ENCODE measurements at places on chromosomes 12 and 14.

- DNase-seq: no peak
Measured at GRCh38 chr12:64323476-64324225, 66.9 kb downstream of the C12orf56 start.

GRCh38 chr14:75979071-75979571 lies 2.7 kb downstream of the TGFB3 start:
- DNase-seq: no peak

- DNase-seq: peak; percentile 38
Measured at GRCh38 chr12:68113644-68114043, 45.9 kb downstream of the IFNG start.

- DNase-seq: no peak
Measured at GRCh38 chr14:90743425-90743824, 72.8 kb downstream of the TTC7B start.

DNA sequence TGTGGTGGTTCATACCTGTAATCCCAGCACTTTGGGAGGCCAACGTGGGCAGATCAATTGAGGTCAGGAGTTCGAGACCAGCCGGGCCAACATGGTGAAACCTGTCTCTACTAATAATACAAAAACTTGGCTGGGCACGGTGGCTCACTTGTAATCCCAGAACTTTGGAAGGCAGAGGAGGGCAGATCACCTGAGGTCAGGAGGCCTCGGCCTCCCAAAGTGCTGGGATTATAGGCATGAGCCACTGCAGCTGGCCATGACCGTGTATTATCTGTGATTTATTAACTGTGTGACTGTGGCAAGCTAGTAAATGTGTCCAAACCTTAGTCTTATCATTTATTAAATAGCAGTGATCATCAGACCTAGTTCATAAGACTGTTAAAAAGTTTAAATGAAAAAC lies 7.1 kb upstream of the ITPK1 start:
- DNase-seq: no peak

DNA sequence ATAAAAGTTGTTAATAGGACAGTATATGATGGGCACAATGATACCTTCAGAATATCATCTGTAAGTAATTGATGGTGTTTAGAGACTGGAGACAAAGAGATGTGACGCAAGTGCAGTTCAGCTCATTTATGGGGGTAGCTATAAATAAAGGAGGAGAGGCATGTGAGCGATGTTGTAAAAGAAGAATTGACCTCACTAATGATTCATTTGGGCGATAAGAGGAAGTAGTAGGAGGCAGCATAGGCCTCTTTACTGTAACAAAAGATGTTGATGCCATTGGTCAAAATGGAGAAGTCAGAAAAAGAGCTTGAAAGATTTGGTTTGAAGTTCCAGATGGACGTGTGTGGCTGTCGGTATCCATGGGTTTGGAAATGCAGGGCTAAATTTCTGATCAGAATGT lies 70.0 kb downstream of the FLRT2 start:
- DNase-seq: no peak

- DNase-seq: no peak
Measured at GRCh38 chr12:4771960-4772566, 51.9 kb downstream of the GALNT8 start.

- no peak for DNase-seq
Measured at GRCh38 chr12:83827860-83828259, 1084.7 kb downstream of the SLC6A15 start.

DNA sequence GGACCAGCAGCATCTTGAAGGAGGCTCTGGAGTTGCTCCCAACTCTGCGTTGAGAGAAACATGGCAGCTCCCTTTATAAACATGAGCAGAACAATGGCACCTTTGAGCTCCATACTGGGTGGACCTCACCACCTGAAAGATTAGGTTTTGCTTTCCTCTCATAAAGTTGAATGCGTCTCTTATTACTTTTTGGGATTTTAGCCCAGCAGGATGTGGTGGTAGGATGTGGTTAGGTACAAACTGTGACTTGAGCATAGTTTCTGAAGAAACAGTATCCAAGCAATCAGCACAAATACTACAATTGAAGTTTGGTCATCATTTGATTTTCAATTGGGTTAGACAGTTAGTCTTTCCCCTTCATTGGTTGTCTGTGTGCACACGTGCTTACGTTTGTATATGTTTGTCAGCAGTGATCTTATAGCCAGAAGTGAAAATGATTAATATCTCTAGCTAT lies at the start of gene PRR4:
Gene PRR4, minus strand, starts transcription at position 51 of the 454 bp plus-strand sequence. Its CDS starts 38 bp downstream, at position 13.
- DNase-seq: peak; percentile 22

DNA sequence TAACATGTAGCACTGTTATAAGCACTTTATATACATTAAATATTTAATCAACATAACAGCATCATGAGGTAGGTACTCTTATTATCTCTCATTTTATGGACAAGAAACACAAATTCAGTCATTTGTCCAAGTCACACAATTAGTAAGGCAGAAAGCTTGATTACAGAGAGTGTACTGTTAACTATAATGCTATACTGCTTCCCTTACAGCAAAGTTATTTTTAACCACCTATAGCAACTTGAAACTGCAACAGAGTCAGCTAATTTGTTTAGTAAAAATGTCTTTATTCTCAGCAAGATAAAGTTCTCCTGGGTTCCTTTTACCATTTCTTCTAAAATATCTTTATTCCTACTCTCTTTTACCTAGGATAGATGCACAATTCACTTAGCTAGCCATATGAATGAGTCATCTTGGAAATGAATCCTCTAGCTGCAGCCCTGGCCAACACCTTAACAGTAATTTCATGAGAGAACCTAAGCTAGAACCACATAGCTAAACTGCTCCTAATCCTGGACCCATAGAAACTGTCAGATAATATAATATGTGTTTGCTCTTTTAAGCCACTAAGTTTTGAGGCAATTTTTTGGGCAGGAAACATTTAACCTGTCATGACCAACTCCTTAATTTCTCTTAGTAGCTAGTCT lies 90.2 kb upstream of the HECTD1 start:
- no peak for DNase-seq

- DNase-seq: no peak
Measured at GRCh38 chr14:100807496-100807895, 18.4 kb upstream of the MEG3 start.

DNA sequence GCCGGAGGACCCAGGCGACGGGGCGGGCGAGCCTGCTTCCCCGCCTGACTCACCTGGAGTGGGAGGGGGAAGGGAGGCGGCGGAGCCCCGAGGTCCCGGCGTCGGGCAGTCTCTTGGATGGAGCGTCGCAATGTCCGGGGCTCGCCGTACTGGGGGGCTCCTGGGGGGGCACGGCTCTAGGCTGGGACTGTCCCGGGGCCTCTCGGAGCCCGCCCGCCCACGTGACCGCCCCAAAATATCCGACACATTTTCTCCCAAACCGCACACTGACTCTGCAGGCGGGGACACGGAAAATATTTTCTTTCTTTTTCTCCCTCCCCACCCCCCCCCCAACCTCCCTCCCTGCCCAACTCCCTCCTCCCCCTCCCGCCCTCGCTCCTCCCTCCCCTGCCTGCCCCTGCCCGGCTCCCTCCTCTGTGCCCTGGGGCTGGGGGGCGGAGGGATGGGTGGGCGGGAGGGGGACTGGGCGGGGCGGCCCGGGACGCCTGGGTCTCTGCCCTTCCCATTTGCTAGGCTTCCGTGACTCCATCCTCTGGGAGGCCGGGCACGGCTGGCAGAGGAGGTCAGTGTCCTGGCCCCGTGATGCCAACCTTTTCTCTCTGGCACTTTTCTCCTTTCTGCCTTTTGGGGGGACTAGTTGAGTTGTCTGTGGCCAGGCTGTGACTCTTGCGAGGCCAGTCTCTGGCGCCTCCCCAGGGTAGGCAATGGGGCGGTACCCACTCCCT lies at the start of gene RARG:
Gene RARG, minus strand, starts transcription at position 289 of the 725 bp plus-strand sequence. CDS start 4,664 bp downstream, outside the sequence.
- peak; percentile 57 for DNase-seq

DNA sequence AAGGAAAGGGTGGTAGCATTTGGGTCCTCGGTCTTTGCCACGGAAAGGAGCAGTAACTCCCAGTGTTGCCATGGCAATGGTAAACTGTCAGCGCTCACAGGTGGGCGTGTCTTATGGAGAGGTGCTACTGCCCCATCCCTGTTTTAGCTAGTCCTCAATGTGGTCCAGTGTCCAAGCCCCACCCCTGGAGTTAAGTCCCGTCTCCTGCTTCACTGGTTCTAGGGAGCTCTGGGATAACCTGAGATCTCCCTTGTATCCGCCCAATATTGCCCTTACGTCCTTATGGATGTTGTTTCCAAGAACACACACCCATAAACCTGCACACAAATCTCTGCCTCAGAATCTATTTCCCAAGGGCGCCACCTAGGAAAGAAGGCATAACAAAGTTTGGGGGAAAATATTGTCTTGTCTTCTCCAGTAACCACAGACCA lies 64.2 kb downstream of the SPRING1 start:
- DNase-seq: no peak

DNA sequence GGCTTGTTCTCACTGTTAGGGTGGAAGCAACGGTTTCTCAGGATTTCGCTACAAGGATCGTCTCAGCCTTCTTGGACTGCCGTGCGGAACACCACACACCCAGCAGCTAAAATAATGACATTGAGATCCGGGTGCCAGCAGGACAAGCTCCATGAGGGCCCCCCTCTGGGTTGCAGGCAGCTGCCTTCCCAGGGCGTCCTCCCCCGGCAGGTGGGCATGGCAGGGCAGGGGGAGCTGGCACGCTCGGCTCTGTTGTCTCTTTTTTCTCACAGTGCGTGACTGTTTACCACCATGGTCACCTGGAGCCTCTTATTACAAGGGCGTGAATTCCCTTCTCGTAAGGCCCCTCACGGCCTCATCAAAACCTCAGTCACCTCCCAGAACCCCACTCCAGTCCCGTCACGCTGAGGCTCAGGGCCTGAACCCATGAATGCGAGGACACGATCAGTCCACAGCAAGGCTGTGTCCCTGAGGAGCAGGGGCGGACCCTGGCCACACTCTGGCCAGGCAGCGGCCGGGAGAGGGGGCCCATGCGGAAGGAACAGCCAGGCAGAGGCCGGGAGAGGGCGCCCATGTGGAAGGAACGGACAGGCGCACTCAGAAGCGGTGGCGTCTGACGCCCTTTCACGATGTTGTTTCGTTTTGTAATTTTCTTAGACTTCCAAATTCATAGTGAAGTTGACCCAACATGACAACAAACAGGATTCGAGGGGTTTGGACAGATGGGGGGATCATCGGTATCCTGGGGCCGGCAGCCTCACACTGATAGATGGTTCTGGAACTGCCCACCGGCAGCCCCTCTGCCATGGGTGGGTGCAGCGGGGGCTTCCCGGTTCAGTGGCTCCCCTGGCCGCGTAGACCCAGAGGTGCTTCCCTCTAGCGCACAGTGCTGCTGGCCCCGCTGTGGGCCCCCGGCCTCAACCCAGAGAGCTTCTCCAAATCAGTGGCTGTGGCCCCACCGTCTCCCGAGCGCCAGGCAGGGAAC lies 10.0 kb downstream of the LRCOL1 start:
- peak; percentile 41 for DNase-seq

- no peak for DNase-seq
Measured at GRCh38 chr14:102951034-102951433, 28.6 kb downstream of the AMN start.

- no peak for DNase-seq
Measured at GRCh38 chr12:88553941-88554658, 26.2 kb downstream of the KITLG start.

DNA sequence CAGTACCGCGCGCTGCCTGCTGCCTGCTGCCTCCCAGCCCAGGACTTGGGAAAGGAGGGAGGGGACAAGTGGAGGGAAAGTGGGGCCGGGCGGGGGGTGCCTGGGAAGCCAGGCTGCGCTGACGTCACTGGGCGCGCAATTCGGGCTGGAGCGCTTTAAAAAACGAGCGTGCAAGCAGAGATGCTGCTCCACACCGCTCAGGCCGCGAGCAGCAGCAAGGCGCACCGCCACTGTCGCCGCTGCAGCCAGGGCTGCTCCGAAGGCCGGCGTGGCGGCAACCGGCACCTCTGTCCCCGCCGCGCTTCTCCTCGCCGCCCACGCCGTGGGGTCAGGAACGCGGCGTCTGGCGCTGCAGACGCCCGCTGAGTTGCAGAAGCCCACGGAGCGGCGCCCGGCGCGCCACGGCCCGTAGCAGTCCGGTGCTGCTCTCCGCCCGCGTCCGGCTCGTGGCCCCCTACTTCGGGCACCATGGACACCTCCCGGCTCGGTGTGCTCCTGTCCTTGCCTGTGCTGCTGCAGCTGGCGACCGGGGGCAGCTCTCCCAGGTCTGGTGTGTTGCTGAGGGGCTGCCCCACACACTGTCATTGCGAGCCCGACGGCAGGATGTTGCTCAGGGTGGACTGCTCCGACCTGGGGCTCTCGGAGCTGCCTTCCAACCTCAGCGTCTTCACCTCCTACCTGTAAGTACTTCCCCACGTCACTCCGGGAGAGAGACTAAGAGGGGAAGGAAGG lies at the start of gene LGR5:
Gene LGR5, plus strand, starts transcription at position 186 of the 732 bp plus-strand sequence. Its CDS starts 283 bp downstream, at position 469.
- DNase-seq: peak; percentile 38

- DNase-seq: no peak
Measured at GRCh38 chr12:118237052-118237665, 101.2 kb downstream of the PEBP1 start.

- no peak for DNase-seq
Measured at GRCh38 chr12:20442322-20442721, 74.0 kb downstream of the PDE3A start.

- no peak for DNase-seq
Measured at GRCh38 chr14:71348394-71348793, 441.1 kb downstream of the PCNX1 start.

GRCh38 chr12:112809684-112810083 lies 18.1 kb downstream of the RPH3A start:
- DNase-seq: no peak
